ENCODE measurements at places on chromosomes 2 and 18. TPM values are rescaled to one million over a fixed set of nuclear protein-coding genes. Genes with fewer than 3 reads are reported as not detected.

The EVX2 gene
- not detected for polyA plus RNA-seq

The UGT1A3 gene
- polyA plus RNA-seq = not detected

The NAT8 gene
- not detected for polyA plus RNA-seq

The FABP1 gene
- 3.7 TPM for polyA plus RNA-seq

The EGR4 gene
- not detected for polyA plus RNA-seq
